ENCODE measurements at places on chromosomes 11 and 22. TPM values are rescaled to one million over a fixed set of nuclear protein-coding genes. Genes with fewer than 3 reads are reported as not detected.

The CASP5 gene
- not detected for total RNA-seq

The SEC14L6 gene
- 2.3 TPM for total RNA-seq

The LGALS12 gene
- total RNA-seq, result 0.89 TPM

The HORMAD2 gene
- 0.47 TPM for total RNA-seq

The AMPD3 gene
- 7.5 TPM for total RNA-seq

The RTCB gene
- total RNA-seq, result 74.7 TPM

The STIP1 gene
- 131 TPM for total RNA-seq

DNA sequence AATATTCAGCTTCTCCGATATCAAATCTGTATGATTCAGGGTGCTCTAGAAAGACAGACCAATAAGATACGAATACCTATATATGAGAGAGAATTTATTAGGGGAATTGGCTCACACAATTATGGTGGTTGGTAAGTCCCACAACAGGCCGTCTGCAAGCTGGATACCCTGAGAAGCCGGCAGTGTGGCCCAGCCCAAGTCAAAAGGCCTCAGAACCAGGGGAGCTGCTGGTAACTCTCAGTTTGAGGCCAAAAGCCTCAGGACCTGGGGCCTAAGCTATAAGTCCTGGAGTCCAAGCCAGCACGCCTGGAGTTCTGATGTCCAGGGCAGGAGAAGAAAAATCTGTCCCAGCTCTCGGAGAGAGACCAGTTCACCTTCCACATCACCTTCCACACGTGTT is 318.7 kb downstream of the BRD1 start:
- DNase-seq, result no peak

DNA sequence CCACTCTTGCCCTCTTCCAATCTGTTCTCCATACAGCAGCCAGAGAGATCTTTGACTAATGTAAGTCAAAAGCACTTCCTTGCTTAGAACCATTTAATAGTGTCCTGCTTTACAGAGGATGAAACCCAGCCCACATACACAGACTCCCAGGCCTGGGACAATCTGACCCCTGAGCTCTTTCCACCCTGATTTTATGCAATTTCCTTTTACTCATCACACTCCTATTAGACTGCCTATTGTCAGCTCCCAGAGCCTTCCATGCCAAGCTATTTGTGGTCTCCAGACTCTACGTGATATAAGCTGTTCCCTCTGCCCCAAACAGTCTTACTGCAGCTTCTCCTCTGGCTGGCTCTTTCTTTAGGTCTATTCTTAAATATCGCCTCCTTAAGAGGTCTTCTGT is 28.1 kb downstream of the ME3 start:
- no peak for DNase-seq

DNA sequence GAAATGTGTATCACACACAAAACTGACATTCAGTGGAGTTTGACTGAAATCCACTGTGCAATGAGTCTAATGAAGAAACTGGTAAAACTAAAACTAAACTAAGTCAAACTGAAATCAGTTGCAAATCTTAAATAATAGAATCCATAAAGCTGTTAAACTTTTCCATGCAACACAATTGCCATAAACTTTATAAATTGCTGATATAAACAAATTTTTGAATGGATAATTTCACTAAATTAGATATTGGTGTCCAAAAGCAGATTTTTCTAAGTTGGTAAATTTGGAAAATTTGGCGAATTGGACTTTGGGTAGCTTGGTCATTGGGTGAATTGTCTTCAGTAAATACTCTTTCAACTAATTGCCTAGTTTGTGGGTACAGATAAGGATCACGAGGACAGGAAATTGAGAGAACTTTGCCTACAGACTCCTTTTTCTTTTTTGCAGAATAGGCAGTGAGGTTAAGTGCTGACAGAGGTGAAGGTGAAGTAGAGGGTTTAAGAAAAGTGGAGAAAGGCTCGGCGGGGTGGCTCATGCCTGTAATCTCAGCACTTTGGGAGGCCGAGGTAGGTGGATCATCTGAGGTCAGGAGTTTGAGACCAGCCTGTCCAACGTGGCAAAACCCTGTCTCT is 12.8 kb downstream of the MRPL17 start:
- DNase-seq, result no peak

DNA sequence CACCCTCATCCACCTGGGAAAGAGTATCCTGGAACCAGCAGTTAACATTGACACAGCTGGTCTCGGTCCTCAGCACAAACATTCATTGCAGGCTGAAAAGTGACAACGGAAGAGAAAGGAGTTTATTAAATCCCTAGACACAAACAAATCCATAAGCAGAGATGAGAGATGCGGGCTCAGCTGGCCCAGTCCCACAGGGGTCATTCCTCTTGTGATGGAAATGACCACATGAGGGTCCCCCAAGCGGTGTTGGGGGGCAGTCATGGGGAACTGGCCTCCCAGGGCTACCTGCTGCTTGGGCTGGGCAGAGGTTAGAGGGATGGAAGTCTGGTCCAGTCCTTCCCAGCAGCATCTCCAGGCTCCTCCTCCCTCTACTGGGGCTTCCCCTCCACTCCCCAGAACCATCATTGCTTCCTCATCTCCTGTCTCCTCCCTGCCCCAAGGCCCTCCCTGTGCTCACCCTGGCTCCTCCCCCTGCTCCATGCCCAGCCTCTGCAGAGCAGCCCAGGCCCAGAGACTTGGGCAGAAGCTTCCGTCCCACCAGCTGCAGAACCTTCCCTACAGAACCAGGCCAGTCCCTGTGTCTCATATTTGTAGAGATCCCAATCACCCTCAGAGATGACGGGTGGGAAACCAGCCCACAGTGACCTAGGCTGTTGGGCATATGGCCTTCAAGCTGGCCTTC is 5.4 kb upstream of the IGLL5 start:
- no peak for DNase-seq

DNA sequence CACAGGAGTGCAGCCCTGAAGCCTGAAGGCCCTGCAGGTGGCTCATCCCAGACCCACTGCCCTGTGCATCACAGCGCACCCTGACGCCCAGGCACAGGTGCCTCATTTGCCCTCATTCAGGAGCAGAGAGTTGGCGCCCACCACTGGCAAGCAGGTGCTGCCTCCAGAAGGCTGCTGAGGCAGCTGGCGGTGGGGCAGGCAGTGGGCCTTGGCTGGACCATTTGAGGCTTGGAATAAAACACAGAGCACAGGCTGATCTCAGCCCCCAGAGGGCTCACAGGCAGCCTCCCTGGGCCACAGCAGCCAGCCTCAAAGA is 1151.9 kb downstream of the BRD1 start:
- DNase-seq, result no peak

DNA sequence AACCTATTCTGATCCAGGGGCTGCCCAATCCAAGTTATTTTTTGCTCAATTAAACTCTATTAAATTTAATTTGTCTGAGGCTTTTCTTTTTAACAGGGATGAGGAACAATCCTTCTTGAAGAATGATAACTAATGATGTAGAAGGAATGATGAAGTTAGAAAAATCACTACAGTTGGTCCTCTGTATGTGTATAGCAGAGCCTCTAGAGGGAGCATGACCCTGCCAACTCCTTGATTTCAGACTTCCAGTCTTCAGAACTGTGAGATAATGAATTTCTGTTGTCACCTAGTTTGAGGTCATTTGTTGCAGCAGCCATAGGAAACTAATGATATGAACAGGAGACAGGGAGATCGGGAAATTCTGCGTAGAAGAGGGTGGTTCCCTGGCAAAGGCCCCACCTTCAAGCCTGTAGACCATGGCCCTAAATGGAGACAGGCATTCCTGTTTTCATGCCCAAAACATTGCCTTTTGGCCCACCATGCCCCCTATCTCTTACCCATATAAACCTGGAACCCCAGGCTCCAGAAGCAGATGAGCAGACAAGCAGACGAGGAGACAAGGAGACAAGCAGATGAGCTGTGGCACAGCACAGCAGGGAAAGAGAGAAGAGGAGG is 7.7 kb upstream of the QSER1 start:
- no peak for DNase-seq

DNA sequence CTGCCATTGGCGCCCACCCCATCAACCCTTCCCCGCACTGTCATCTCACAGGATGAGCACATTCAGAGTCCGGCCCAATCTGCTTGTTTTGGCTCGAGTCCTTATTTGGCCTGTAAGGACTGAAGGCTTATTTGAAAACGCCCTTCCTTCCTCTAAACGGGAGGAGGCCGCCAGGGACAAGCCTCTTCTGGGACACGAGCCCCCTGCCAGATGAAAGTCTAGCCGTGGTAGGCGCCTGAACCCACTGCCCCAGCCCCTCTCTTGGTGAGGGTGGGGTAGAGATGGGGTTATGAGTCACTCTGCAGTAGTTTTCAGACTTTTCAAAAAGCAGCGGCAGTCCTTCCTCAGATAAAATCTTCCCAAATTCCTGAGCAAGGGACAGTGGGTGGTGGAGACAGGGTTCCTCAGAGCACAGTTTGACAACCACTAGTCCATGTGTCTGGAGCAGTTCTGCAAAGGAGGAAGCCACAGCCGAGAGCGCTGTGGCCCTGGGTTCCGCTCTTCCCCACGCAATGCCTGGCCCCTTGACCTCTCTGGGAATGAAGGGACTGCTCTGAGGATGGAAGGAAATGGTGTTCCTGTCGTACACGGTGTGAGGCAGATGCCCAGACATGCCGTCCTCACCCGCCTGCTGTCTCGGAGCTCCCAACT is 57.0 kb downstream of the MYH9 start:
- no peak for DNase-seq

- no peak for DNase-seq
These were observed 47.6 kb upstream of the PPARA start for GRCh38 chr22:46102752-46103151.

DNA sequence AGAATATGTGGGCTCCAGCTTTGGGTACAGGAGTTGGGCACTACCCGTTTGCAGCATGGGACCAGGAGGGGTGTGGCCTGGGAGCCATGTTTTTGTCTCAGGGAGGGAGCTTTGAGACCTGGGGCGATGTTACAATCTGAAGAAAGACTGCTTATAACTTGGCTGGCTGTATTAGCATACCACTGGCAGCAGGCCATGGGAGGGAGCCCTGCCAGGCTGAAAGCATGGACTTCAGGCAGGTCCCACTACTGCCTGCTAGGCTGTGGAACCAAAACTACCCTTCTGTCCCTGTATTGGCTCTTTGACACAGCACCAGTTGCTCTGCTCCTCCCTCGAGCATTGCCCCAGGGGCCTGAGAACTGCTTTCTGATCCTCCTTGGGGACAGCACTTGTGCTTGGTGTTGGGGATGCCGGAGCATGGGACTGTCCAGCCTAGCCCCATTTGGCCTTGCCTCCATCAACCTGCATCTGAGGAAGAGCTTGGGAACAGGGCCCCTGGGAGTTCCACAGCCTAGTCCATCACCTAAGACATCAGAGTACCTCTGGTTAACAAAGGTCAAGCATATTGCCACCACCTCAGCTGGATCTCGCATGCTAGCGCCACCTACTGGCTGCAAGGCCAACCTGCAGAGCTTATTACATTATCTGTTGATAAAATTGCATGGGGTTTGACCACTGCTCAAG is 217.4 kb downstream of the SBF2 start:
- DNase-seq, result no peak

All from mesothelial cell of epicardium (in vitro differentiated cells).